T-helper 1 cell treated with Interleukin-12 subunit alpha and Interleukin-12 subunit beta and Interleukin-4 antibody, amounts not matched to agents 30 ng/mL and 1 ng/mL, for 36 hours (primary cell): ENCODE measurements at places on chromosomes 16 and 17. TPM values are rescaled to one million over a fixed set of nuclear protein-coding genes. Genes with fewer than 3 reads are reported as not detected.

ZKSCAN2 gene
- 4.7 and 5.1 TPM in 2 replicates for total RNA-seq

SLC16A11 gene
- 0.15 and 0.47 TPM in 2 replicates for total RNA-seq

KIF18B gene
- total RNA-seq = 54.0 and 55.2 TPM in 2 replicates

TBC1D3H gene
- total RNA-seq = not detected in 2 replicates

RDM1 gene
- 6.1 and 6.3 TPM in 2 replicates for total RNA-seq

KRT17 gene
- total RNA-seq = 0.54 and 0.59 TPM in 2 replicates

NUDT21 gene
- 190 and 193 TPM in 2 replicates for total RNA-seq

MFSD6L gene
- 0.39 and 0.49 TPM in 2 replicates for total RNA-seq
